ENCODE measurements at places on chromosomes 7 and 10.

- DNase-seq: no peak
These were observed 60.5 kb downstream of the KIAA1217 start for GRCh38 chr10:24269476-24269875.

DNA sequence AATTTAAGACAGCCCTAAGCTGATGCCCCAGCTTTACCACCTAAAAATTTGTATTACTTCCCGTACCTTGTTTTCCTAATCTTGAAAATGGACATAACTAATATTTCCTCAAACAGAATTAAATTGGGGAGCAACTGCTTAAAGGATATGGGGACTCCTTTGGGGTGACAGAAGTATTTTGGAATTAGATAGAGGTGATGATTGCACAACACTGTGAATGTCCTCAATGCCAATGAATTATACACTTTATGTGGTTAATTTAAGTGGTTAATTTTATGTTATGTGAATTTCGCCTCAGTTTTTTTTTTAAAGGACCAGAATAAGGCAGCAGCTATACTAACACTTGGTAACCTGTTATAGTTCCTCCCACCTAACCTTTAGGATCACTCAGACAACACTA lies 19.9 kb upstream of the NPFFR1 start:
- no peak for DNase-seq

DNA sequence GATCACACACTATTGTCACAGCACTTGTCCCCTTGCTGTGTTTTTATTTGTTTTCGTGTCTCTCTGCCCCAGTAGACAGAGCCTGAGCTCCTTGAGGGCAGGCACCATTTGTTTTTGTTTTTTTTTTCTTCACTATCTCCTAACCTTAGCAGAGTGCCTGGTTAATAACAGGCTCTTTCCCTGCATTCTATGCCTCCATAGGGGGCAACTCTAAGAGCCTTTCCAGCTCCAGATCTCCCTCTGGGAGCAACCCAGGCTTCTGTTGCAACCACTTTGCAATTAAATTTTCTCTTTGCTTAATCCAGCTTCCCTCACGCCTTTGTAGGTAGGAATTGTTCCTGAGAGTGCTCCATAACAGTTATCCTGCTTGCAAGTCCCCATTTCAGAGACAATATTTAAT lies 148.4 kb downstream of the PLXDC2 start:
- DNase-seq: no peak

DNA sequence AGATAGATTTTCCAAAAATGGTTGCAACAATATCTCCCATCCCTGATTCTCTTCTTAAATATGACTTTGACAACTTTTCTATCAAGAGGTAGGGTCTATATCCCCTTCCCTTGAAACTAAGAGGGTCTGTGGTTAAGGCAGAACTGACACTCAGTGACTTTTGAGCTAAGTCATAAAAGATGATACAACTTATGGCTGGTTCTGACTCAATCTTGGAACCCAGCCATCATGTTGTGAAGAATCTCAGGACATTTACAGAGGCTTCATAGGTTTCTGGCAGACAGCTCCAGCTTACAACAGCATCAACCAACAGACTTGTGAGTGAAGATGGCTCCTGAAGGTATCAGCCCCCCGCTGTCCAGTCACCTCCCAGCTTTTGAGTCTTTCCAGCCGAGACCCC lies 203.5 kb downstream of the RNLS start:
- no peak for DNase-seq

DNA sequence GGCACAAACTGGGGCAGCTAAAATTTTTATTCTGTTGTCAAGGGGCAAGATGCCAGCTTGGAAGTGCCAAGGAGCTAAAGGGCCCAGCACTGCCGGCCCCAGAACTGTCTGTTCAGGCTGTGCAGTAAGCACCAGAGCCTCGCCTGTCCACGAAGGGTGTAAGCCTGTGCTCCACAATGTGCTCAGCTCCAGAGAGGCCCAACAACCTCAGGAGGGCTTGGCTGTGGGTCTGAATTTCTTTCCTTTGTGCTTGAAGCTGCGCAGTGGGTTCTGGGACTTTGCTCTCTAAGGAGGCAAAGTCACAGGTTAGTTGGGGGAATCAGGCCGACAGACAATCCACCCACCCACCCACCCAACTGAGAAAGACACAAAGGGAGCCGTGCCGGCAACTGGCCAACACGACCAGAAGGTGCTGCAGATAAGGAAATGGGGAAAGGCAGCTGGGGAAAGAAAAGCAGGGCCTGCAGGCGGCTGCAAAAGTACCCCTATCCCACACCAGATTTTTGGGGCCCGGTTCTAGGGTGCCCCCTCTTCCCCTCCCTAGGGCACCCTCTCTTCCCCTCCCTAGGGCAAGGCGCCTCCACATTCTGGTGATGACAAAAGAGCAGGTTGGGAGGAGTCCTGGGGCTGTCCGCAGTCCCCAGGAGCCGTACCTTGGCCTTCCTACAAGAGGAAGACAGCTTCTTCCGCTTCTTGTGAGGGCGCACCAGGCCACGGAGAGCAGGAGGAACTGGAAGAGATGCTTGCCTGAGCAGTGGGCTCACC lies 7.7 kb downstream of the DDX56 start:
- no peak for DNase-seq

GRCh38 chr10:126301701-126302475 lies 86.4 kb downstream of the ADAM12 start:
- DNase-seq: no peak

GRCh38 chr7:148041156-148041555 lies 549.4 kb upstream of the C7orf33 start:
- no peak for DNase-seq

GRCh38 chr7:80636709-80637108 lies 1.7 kb upstream of the CD36 start:
- no peak for DNase-seq

- DNase-seq: no peak
These were observed 23.2 kb downstream of the ABCB4 start for GRCh38 chr7:87452279-87452678.

DNA sequence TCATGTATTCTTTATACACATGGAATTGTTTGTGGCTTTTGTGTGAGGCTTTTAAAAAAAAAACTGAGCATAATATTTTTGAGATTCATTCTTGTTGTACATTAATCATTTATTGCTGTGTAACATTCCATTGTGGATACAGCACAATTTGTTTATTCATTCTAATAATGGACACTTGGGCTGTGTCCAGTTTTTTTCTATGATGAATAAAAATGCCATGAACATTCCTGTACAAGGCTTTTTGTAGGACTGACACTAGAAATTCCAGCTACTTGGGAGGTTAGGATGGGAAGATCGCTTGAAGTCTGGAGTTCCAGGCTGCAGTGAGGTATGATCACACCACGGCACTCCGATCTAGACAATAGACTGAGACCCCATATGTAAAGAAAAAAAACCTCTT lies 254.3 kb upstream of the CACNA2D1 start:
- DNase-seq: no peak

GRCh38 chr10:76303682-76304316 lies 872.4 kb downstream of the LRMDA start:
- DNase-seq: no peak

DNA sequence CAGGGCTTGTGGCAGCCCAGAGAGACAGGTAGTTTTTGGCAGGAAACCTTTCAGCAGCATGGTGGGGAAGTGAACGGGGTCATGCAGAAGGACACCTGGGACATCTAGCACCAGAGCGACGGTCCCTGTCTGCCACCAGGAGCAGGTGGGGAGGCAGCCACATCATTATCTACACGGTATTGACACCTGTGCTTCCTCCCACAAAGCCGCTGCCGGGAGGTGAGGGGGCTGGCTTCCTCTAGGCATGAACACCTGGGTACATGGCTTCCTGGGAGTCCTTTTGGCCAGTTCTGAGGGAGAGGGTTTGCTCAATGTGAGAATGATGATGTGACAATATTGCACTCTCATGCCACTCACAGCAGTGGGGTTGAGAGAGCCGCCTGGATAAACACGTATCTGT lies 275.2 kb downstream of the ACTR3B start:
- DNase-seq: no peak

GRCh38 chr7:91657483-91658071 lies 222.9 kb downstream of the MTERF1 start:
- no peak for DNase-seq

GRCh38 chr7:151351027-151351426 lies 9.4 kb downstream of the NUB1 start:
- peak; percentile 46 for DNase-seq

DNA sequence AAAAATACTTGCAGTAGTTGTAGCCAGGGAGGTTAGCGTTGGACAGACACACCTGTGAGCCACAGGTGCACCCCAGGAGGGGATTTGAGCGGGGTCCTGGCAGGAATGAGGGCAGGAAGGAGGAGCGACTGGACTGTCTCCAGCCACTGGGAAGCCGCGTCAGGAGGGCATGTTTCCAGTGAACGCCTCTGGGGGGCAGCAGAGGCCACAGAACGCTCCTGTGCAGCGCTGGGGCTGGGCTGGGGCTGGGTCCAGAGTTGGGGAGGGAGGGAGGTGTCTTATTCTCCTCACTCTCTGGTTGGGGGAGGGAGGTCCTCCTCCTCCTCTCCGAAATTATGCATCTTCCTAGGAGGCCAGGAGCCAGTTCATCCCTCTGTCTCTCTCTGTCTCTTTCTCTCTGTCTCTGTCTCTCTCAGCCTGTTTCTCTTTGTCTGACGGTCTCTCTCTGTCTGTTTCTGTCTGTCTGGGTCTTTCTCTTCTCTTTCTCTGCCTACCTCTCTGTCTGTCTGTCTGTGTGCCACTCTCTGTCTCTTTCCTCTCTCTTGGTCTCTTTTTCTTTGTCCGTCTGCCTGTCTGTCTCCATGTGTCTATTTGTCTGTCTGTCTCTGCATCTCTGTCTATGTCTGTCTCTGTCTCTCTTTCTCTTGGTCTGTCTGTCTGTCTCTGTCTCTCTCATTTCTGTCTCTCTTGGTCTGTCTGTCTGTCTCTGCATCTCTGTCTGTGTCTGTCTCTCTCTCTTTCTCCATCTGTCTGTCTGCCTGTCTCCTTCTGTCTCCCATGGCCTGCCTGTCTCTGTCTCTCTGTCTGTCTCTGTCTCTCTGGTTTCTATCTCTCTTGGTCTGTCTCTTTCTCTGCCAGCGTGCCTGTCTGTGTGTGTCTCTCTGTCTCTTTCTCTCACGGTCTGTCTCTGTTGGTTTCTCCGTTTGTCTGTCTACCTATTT lies 9.9 kb upstream of the PSMG3 start:
- peak; percentile 75 for DNase-seq

DNA sequence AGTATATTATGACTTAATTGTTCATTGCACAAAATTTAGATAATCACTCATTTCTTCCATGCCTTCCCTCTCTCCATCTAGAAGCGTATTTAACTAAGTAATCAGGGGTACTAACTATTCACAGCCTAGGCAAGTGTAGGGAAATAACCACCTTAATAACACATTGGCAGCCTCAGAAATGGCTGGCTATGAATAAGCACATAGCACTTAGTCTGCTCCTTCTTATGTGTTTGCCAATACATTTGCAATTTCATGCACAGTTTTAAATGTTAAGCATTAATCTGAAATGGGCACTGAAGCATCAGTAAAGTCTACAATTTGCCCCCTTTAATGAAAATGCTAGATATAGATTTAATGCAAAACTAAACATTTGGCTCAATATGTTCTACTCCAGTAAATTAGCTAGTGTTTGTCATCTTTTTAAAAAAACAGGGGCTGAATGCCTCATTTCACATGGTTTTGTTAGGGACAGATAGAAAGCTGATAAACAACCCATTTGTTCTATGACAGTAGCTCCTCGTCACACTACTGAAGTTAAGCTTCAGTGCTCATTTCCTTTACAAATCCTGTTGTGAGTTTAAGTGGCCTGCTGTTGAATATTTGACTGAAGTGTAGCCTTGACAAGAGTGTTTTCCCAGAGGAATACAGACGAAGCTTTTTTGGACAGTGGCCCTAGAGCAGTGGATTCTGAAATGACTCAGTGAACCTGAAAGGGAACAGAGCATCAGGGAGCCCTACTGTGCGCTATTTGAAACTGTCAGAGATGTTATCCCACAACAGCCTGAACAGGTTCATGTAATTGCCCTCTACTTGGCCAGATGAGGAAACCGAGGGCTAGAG lies 30.5 kb downstream of the HHEX start:
- no peak for DNase-seq

DNA sequence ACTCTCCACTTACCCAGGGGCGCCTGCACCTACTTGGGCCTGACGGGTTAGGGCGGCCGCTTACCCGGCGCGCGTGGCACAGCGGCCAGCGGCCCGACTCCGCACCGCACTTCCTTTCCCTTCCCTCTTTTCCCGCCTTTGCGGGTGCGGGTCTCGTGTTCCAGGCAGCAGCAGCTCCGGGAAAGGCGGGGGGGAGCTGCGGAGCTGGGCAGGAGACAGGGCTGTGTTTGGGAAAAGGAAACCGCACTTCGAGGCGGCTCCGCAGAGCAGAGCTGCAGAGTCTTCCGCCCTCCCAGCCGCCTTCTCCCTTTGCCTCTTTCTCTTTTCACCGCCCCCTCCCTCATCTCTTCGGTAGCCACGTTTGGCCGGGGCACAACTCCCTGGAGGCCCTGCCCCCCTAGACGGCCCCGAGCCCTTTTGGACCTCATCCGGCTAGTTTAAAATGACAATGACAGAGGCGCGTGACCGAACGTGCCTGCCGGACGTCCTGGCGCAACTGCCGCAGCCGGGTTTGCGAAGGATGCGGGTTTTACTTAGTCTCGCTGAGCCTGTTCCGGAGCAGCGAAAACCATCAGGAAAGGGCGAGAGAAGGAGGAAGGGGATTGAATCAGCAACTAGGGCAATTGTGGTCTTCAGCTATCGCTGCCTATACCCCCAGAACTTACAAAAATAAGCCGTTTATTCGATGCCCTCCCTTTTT lies 7.9 kb upstream of the PAX2 start:
- no peak for DNase-seq

- DNase-seq: no peak
These were observed 21.2 kb upstream of the BRAF start for GRCh38 chr7:140945940-140946339.

DNA sequence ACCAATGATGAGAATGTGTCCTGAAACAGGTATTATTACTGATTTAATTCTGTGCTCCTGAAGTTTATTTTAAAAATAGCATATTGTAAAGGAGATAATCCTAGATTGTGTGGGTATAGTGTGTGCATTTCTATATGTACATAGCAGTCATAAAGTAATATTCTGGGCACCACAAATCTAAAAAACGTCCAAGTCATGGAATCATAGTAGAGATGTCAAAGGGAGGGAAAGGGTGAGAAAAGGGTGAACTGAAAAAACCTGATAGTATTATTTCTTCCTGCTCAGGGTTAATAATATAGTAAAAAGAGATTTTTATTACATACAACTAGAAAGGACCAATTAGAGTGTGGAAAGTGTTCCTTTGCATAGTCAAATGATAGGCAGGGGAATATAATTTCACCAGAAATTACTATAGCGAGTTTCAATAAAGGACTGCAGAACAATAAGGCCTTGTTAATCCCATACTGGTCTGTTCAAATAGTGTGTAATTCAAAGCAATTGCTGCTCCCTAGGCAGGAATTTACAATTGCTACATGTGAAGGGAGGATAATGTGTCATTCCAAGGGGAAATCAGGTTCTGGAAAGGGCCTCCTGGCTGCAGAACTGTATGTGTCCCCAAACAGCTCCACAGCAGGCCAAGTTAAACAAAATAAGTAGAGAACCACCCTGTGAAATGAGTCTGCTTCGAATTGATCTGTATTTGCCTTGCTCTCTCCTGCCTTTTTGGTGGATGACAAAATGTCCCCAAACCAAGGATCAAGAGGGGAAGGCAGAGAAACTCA lies 42.5 kb upstream of the KMT2E start:
- DNase-seq: no peak

- no peak for DNase-seq
These were observed 56.6 kb upstream of the RAB18 start for GRCh38 chr10:27447540-27447939.

Data from CD4-positive, alpha-beta T cell treated with Interleukin-17A for 1 hour (primary cell).